ENCODE measurements at places on chromosomes 5 and 9.

- DNase-seq = no peak
Observed at GRCh38 chr9:133679056-133679455, 42.9 kb downstream of the DBH start.

GRCh38 chr9:3491450-3491849 is 34.4 kb downstream of the RFX3 start:
- DNase-seq = no peak

GRCh38 chr5:59519338-59519737 is 374.2 kb downstream of the PDE4D start:
- DNase-seq = no peak

DNA sequence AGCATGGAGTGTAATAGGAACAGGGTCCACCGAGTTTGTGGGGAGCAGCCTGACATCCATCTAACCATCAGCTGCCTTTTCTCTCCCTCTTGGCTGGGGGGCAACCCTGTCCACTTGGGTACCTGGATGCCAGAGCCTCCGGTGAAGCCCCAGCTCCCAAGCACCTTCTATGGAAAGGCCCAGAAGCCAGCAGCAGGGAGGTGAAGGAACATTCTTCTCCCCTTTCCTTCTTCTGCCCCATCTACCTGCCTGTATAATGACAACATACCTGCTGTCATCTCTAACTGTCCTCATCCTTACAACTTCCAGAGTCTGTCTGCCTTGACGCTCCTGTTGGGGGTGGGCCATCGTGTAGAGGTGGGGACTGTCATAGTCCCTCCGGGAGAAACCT is 33.1 kb downstream of the THBS4 start:
- DNase-seq = no peak

DNA sequence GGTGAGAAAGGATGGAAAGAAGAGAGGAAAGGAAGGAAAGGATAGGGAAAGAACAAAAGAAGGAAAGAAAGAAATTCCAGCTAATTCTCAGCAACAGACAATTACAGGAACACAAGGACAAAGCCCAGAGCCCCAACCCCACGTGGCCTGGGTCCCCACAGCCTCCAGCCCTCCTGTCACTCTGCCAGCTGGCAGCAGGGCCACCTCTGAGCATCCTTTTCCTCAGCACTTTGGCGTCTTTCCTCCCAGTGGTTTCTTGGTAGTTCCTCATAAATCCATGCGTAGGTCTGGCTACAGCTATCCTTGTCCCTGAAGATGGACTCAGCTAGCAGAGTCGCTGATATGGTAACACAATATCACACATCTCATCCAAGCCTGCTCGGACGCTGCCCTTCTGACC is 28.3 kb downstream of the ADAMTS2 start:
- no peak for DNase-seq

- DNase-seq = no peak
Observed at GRCh38 chr5:78627175-78627574, 21.4 kb downstream of the LHFPL2 start.

DNA sequence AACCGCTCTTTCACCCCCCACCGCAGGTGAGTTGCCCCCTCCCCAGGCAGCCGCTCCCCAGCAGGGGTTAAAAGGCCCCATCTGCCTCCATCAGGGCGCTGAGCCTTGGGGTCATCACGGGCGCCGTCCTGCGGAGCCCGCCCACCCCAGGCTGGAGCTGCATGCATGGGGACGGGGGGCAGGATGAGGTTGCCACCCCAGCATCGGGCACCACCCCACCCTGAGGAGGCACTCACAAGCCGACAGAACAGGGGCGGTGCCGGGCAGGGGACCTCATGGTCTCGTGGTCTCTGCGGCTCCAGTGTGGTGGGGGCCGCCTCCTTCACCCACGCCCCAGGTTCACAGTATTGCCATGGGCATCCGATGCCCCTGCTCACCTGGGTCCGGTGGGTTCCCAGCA is 16.5 kb downstream of the PTGES start:
- DNase-seq = no peak

- no peak for DNase-seq
Observed at GRCh38 chr9:132409828-132410528, at the start of gene CFAP77. TSS of gene CFAP77 (plus strand) at chr9:132410211. CDS start at chr9:132410272, 61 bp downstream.

DNA sequence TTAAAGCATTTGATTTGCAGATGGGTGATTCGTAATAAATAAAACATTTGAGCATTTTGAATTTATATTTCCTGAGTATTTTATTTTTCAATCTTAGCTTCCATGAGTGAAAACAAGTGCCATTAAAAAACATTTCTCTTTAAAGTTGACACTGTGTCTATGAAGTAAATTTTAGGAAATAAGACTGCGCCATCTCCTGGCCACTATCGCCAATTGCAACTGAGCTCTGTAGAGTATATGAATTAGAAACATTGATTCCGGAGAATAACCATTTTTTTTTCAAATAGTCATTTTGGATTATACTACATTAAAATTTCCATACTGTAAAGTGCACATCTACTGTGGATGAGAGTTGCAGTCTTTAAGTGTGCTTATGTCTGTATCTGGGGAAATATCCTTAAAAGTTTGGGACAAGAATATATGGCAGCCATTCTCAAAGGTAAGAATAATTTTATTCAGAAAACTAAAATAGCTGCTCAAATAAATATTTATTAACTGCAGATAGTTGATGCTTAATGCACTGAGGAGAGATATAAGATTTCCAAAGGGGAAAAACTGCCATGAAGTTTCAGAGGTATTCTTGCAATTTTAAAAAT is 5.9 kb downstream of the DMRTA1 start:
- DNase-seq = no peak

DNA sequence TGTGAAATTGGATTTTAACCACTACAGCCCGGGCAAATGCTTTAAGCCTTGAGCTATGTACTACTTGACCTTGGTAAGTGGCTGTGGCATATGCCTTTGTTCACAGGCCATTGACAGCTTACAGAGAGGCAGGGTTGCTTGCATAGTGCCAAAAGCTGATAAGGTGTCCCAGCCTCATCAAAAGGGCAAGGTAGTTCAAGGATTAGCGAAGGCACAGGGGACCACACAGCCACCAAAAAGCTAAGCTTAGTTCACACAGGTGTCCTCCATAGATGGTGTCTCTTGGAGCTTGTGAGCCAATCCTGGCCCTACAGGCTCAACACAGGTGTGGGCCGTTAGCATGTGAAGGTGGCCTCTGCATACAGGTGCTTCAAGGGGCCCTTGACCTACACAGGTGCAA is 86.8 kb downstream of the ZNF622 start:
- DNase-seq = no peak

GRCh38 chr5:110054240-110054639 is 364.5 kb downstream of the MAN2A1 start:
- no peak for DNase-seq

DNA sequence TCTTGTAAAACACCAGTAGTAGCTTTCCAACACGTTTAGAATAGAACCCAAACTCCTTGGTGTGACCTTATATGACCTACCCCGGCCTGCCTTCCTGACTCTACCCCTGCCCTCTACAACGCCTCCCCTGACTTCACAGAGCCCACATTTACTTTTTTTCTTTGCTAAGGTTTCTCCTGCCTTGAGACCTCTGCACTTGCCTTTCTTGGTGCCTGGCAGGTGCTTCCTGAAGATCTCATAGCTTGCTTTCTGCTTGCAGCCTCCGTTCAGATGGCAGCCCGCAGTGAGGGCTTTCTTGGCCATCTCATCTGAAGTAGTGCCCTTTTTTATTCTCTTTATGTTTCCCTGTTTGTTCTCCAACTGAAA is 24.3 kb downstream of the NUP214 start:
- no peak for DNase-seq

DNA sequence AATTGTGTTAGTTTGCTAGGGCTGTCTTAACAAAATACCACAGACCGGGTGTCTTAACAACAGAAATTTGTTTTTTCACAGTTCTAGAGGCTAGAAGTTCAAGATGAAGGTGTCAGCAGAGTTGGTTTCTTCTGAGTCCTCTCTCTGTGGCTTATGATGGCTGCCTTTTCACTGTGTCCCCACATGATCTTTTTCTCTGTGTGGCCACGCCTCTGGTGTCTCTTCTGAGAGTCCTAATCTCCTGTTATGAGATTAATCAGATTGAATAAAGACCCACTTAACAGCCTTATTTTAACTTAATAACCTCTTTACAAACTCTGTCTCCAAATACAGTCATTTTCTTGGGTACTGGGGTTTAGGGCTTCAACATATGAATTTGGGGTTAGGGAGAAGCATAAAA is 561.1 kb downstream of the NR2F1-AS1 start:
- no peak for DNase-seq

DNA sequence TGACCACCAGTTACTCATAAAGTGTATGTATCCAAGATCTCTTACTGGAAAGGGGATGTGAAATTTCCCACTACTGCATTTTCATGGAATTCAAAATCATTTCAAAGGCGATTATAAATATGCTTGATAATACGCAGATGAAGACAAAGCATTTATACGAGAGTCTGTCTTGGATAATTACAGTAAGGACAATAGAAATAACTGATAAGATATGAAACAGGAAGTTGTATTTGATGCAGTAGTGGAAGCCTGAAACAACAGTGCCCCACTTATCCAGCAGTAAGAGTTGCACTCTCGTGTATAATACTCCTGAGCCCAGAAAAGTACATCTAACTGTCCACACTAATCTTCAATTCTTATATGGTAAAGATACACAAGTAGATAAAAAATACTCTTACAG is 188.7 kb upstream of the POU5F2 start:
- DNase-seq = no peak

DNA sequence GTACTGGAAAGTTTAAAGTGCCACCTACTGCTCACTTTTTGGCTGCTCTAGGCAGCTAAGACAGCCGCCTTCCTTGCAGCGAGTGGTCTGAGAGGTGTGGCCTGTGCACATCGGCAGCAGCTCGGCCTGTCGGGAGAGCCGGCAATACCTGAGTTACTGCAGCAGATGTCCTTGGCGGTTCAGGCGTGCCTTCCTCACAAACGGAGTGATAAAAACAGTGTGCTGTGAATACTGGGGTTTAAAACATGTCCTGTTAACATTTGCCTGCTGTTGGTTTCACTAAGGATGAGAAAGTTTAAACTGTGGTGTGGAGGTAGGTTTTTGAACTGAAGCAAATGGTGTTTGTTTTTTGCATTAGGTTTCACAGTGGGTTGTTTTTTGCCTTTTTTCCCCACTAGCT is 12.9 kb downstream of the TRAF2 start:
- no peak for DNase-seq

DNA sequence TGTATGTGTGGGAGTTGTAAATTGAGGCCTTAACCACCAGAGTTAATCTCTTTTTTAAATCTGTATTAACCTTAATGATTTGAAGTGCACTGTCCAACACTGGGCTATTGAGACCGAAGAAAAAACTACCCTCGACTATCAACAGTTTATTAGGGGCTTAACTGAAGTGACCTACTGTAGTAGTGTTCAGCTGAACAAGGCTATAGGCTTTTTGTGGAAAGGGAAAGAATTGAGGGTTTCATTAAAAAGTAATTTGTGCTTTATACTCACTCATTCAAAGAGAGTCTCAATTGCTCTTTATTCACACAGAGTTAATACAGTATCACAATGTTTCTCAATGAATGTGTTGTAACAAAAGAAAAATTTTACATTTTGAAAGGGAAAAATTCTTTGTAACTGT is 267.5 kb downstream of the SLF1 start:
- DNase-seq = no peak

GRCh38 chr9:98829766-98830165 is 22.3 kb downstream of the GALNT12 start:
- DNase-seq = no peak

DNA sequence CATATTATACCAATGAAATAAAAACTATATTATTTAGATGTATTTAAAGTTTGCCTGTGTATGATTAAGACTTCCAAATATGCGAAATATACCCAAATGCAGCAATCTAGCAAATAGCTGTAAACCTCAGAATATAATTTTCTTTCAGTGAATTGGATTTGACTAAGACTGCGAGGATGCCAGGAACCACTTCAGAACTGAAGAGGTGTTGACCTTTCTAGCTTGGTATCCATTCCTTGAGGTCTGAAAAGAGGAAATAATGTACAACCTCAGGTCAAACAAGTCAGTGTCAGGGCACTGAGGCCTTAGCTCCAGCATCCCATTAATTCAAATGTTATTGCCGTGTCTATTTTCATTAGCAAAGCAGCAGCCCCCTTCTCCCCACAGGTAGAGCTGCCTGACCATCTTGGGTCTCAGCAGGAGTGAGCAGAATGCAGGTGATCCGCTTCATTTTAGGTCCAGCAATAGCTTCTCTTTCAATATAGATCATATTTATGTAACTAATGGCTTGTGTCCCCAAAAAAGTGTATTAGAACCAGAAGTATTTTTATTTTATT is 100.0 kb downstream of the KIAA1958 start:
- DNase-seq = no peak

GRCh38 chr9:125914411-125914810 is 167.2 kb downstream of the PBX3 start:
- no peak for DNase-seq
